ENCODE measurements at places on chromosomes 4 and X.

DNA sequence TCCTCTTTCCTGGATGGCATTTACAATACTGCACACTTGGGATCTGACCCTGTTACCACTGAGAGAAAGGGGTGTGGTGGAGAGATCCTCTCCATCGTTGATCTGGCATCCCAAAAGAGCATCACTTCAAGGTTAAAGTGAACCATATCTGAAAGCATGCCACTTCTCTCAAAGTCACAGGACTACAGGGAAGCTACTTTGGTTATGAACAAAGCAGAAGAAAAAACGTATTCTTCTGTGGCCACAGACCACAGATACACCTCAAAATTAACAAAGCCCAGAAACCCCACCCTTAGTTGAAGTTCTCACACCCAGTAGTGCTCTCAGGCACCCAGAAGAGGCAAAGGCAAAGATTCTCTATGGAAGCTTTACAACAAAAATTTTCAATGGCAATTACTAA lies 108.3 kb downstream of the JADE1 start:
- no peak for DNase-seq

DNA sequence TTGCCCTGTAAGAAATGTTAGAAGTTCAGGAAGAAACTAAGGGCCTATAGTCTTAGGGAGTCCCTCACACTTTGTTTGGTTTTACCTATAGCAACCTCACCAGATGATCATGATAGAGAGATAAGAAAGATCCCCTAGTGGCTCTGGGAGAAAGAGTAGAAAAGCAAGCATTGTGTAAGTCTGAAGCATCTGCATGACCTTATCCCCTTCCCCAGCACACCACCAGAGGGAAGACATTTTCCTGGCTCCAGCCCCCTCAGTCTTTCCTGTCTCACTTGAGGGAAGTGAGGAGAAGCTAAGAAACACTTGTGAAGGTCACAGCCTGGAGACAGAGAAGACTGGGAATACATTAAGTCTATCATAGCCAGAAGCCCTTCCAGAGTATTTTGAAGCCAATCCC lies 154.0 kb downstream of the EVC2 start:
- DNase-seq = no peak

DNA sequence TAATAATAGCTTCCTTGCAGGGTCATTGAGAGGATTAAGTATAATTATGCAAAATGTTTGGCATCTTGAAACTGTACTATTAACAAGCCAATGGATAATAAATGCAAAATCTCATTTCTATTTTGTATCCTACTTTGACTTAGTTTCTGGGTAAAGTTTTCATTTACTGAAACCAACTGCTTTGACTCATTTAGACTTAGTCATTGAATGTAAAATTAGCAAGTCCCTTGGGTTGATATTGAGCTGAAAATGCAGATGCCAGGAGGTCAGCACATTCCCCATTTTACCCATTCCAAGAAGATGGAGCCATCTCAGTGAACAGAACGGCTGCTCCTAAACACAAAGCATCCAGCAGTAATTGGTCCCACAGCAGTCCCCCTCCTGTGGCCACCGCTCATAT lies 74.7 kb upstream of the GATB start:
- no peak for DNase-seq

GRCh38 chr4:155819066-155819465 lies 47.0 kb downstream of the ASIC5 start:
- no peak for DNase-seq

GRCh38 chr4:6972911-6973310 lies 63.3 kb downstream of the TBC1D14 start:
- DNase-seq = no peak

- DNase-seq = no peak
These were observed 84.1 kb downstream of the MSN start for GRCh38 chrX:65751519-65751918.

GRCh38 chr4:41405464-41406112 lies 132.4 kb upstream of the LIMCH1 start:
- no peak for DNase-seq

DNA sequence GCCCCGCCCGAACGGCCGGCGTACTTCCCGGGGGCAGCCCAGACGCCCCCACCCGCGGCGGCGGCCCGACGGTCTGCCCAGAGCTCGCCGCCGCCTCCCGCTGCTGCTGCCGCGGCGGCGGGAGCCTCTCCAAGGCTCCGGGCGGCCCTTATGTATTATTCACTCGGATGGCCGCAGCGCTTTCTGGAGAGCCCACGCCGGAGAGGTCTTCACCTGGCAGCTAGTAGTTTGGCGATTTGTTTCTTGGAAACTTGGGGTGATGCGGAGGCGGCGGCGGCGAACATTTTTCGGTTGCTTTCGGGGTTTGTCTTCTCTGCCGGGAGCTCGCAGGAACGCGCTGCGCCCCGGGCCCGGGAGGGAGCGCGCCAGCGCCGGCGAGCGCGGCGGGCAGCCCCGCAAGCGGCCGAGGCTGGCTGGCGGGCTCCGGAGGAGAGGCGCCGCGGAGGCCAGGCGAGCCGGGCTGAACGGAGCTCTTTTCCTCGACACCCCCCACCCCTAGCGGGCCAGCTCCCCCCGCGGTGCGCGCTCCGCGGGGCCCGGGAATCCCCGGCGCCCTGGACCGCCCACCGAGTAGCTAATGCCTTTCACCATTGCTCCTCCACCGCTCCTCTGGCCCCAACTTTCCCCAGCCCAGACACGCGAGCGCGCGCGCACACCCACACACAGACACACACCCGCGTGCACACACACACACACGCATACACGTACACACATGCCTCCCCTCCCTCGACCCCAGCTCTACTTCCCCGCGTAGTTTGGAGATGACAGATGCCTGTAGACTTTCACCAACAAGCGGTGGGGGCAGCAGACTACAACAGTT lies 113.5 kb downstream of the DHX15 start:
- no peak for DNase-seq

GRCh38 chr4:150722908-150723362 lies 141.0 kb downstream of the MAB21L2 start:
- DNase-seq = peak; percentile 80

DNA sequence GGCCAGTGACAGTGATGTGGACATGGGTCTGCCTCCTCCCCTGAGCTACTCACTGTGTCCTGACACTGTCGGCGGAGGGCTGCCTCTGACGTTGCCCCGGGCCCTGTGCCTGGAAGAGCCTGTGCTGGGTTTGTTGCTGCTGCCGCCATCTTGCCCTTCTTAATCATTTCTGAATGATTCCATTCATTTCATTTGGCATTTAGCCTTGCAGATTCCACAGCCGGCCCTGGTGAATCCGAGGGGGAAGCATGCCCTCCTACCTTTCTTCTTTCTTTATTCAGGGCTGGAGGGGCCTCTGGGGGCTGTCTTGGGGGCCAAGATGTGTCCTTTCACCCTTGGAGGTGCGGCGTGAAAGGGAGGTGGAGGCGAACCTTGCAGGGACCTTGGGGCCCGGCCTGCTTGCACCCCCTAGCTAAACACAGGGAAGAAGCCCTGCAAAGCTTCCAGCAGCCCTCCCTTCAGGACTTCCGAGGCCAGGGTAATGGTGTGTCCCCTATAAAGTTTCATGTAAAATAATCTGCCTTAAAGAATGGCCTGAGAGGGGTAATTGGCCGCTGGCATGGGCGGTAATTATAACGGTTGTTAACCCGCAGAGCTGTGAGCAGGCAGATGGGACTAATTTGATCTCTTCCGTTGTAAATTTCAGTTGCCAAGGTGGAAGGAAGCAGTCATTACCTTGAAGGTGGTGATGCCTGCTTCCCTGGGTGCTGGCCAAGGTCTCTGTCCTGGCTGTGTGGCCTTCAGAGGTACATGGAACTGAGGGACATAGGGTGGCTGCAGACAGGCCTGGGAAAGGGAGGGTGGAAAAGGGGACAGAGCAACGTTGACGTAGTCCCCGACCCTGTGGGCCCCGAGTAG lies 92.3 kb downstream of the PSAPL1 start:
- no peak for DNase-seq

GRCh38 chrX:124030520-124030919 lies 69.0 kb downstream of the STAG2 start:
- DNase-seq = no peak

- no peak for DNase-seq
These were observed 114.7 kb upstream of the ARMCX2 start for GRCh38 chrX:101774340-101774739.

DNA sequence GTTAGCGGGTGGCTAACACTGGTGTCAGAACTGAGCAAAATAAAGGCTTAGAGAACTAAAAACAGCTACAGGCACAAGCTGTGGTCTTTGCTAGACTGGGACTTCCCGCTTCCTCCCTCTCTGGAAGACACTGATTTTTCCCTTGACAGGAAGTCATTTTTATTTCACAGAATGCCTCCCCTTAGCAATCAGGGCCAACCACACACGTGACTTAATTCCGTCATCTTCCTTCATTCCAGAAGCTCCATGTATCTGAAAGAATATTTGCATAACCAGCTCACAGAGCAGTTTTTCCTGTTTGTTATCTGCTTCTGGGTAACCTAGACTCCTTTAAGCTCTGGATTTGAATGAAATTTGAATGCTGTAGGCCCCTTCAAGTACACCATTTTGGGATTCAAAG lies 327.5 kb upstream of the FRG1 start:
- DNase-seq = no peak

DNA sequence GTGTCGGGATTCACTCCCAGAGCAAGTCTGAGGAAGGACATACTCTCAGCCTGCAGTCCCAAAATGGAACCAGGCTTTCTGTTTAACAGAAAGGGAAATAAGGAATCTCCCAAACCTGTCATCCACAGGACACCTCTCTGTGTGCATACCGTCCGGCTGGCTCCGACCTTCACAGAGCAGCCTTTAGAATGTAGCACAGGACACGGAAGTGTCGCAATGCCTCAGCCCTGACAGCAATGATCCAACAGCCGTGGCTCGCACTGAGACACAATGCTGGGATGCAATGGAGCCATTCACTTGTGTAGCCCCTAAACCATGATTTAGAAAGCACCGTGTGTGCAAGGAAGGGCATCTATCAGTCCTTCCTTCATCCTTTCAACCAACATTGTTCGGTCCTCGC lies 15.5 kb upstream of the HELT start:
- DNase-seq = no peak

DNA sequence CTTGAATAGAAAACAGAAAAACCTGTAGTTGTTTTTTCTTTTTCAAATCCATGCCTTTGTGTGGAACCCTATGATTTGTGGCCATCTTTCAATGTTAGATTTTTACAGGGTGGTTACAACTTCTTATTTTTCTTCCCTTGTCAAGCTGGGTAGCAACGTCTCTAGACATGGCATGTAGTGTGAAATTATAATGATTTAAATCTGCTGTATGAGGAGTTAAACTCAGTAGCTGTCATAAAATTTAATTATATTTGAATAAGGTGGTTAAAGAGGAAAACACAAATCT lies 78.1 kb upstream of the CBLL2 start:
- DNase-seq = no peak

DNA sequence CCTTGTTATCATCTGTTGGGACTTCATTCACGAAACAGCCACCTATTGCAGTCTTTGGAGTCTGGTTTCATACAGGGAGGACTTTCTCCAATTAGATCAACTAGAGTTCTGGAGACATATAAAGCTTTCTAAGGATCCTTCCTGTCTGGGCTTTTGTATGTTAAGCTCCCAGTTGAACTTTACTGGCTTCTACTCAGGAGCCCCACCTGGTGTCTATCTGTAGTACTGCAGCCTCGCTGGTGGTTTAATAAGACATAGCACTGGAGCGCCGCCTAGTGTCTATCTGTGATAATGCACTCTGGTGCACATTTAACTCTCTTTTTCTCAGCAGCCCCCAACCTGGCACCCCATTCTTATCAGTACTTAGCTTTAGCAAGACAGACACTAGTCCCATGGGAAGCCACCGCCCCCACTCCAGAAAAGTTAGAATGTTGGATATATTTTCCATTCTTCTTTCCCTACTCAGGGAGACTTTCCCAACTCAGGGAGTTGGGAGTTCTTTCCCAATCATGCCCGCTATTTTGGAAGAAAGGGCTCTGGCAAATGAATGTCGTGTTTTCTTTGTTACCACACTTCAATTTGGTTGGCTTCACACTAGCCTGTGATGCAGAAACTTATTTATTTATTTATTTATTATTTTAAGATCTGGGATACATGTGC lies 36.9 kb upstream of the SYTL4 start:
- DNase-seq = peak; percentile 88

- DNase-seq = no peak
These were observed 1060.5 kb upstream of the INTU start for GRCh38 chr4:126572264-126572663.

GRCh38 chr4:72430050-72430449 lies 139.0 kb downstream of the ADAMTS3 start:
- DNase-seq = no peak

- DNase-seq = no peak
These were observed 665.2 kb downstream of the FAT4 start for GRCh38 chr4:125979950-125980349.

DNA sequence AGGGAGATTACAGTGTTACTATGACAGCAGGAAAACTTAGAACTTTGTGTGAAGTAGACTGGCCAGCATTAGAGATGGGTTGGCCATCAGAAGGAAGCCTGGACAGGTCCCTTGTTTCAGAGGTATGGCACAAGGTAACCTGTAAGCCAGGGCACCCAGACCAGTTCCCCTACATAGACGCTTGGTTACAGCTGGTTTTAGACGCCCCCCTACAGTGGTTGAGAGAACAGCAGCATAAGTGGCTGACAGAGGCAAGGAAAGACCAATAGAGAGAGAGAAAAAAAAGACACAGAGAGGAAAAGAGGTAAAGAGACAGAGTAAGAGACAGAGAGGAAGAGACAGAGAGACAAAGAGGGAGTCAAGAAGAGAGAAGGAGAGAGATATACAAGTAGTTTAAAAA lies 144.5 kb downstream of the GC start:
- DNase-seq = no peak

- DNase-seq = no peak
These were observed 254.2 kb upstream of the NWD2 start for GRCh38 chr4:36990128-36990872.

- DNase-seq = no peak
These were observed 167.9 kb upstream of the PGRMC2 start for GRCh38 chr4:128455480-128455879.

DNA sequence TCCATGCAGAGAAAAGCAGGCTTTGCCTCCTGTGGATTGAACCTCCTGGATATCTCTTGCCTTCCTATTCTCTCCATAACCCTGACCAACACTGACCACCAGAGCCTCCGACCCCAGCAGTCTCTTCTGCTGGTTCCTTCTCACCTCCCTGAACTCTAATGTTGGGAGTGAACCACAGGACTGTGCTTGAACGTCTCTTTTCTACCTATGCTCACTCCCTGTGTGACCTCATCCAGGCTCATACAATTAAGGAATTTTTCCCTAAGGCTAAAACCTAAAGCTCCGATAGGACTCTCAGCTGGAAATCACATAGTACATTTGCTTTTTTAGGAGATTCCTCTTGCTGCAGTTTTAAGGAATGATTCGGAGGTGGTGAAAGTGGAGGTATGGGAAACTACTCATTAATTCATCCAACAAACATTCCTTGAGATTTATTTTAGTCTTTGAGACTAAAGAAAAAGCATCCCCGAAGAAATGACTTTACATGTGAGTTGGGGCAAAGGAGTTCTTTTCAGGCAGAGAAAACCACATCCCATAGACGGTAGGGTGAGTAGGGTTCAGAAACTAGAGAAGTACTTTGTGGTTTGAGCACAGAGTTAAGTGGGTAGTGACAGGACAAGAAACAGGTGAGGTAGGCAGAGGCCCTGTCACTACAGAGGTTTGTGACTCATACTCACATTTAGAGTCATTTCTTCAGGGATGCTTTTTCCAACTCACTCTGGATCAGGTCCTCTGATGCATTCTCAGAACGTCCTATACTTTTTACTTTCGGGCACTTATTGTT lies 30.8 kb downstream of the NDNF start:
- no peak for DNase-seq

Measured in suprapubic skin (tissue), 4 donors.